Ovary (tissue), 10 donors: ENCODE measurements at places on chromosomes 5 and 9. TPM values are rescaled to one million over a fixed set of nuclear protein-coding genes. Genes with fewer than 3 reads are reported as not detected.
A peak's percentile ranks its signal among the peaks of the same experiment; 100 is the strongest.

DNA sequence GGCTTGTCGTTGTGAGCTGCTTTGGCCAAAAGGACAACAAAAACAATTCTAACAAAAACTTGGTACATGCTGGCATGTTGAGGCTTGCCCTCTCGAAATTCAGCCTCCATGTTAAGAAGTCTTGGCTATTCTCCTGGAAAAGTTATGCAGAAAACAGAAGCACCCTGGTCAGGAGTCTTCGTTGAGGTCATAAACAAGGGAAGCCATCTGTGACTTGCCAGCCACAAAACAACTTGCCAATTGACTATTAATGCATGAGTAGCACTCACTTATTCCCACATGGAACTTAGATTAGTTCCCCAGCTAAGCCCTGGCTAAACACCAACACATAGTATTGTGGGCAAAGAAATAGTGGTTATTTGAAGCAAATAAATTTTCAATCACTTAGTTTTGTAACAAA is 521.0 kb upstream of the CHD1 start:
- DNase-seq = no peak

GRCh38 chr5:149264439-149265067 is 7.1 kb upstream of the AFAP1L1 start:
- DNase-seq = no peak

Gene CNTNAP3B
- 4.5 TPM for total RNA-seq

Gene PHF24
- 0.20 TPM for total RNA-seq

Gene ZBTB26
- 6.0 TPM for total RNA-seq

- no peak for DNase-seq
Observed at GRCh38 chr9:120904061-120904977, 22.3 kb downstream of the TRAF1 start.

Gene C9orf78
- total RNA-seq = 37.0 TPM

Gene OSMR
- 21.9 TPM for total RNA-seq

Gene CKMT2
- 12.6 TPM for total RNA-seq

Gene DBH
- not detected for total RNA-seq

GRCh38 chr5:170427672-170428236 is 38.6 kb upstream of the KCNMB1 start:
- DNase-seq = no peak

DNA sequence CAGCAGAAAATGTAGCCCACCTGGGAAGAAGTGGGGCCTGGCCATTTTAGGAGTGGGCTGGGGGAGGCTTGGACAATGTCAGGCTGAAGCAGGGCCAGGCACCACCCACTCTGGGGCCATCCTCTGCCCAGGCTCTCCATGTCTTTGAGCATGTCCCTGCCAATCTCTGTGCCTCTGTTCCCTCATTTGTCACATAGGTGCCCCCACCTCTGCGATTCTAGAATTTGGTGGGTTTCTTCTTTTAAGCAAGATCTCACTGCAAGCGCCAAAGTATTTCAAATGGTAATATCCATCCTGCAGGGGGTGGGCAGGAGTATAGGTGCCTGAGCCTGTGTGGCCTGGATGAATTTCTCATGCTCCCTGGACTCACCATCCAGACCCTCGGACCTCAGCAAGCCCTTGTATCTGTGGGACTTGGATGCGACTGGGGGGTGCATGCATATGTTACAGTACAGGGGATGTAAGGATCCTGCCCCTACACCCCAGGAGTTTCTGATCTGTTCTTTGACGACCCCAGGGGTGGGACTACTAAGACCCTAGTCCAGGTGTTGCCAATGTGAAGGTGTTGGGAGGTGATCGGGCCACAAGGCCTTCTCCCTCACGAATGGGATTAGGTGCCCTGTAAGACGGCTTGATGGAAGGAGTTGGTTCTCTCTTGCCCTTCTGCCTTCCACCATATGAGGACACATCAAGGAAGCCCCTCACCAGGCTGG is 4.3 kb downstream of the CD74 start:
- DNase-seq = no peak

DNA sequence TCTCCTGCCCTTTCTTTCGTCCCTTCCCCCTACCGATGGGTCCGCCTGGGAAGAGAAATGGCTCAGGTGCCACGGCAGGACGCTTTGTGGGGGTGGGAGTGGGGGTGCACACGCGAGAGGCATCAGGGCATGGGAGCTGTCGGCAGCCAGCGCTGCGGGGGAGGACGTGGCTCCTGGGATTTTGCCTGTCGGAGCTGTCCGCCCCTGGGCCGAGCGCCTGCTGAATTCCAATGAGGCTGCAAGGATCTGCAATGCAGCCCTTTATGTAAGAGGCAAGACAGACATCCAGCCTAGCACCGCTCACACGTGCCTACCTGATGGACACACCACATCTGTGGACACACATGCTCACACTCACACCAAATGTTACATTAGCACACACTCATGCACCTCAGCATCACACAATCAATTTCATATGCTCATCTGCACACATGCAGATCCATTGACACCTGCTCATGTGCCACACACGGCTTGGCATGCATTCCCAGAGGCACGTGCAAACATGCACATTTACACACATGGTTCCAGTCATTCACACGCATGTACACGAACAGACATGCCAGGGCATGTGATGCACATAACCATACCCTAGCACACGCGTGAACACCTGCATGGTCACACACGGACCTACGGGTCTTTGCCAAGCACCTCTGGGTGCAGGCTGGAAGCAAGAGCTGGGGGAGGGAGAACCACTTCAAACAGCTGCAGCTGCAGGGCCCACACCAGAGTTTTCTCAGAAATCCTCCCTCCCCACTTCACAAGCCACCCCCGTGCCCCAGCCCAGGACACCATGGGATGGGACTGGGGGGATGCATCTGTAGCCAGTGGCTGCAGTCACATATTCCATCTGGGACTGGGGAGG is 1.4 kb downstream of the GRIN1 start:
- DNase-seq = no peak

- DNase-seq = peak; percentile 78
Observed at GRCh38 chr5:71757590-71758543, 38.8 kb downstream of the CARTPT start.

DNA sequence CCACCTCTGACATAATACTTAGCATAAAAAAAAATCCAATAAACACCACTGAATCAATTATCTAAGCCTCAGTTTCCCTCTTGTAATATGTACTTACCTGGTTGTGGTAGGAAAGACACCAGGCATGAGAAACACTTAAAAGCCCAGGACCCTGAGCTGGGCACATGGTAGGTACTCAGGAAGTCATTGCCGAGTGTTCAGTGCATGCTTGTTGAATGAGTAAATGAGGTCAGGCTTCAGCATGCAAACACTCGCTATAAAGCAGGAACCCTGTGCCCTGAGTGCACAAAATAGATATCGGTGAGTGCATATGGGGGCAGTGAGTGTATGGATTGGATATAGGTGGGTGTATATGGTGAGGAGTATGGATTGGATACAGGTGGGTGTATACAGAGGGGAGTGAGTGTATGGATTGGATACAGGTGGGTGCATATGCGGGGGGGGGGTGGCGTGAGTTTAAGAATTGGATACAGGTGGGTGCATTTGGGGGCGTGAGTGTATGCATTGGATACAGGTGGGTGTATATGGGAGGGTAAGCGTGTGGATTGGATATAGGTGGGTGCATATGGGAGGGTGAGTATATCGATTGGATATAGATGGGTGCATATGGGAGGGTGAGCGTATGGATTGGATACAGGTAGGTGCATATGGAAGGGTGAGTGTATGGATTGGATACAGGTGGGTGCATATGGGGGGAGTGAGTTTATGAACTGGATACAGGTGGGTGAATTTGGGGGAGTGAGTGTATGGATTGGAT is 194.3 kb upstream of the MSX2 start:
- DNase-seq = no peak

- no peak for DNase-seq
Observed at GRCh38 chr9:126205845-126206498, 120.7 kb upstream of the MVB12B start.

DNA sequence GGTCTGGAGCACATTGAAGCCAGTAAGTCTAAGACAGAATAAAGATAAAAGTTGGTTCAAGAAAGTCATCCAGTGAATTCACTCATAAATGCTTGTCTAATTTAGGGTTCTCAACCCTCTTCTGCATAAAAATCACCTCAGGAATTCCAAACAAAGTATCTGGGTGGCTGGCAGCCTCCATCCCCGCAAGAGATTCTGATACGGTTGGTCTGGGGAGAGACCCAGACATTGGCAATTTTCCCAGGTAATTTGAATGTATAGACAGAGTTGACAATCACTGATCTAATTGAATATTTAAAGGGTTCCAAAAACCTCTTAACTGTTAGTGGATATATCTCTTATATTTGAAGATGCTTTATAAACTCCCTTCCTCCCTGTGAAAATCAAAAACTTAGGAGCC is 14.9 kb downstream of the ADAMTSL1 start:
- no peak for DNase-seq

DNA sequence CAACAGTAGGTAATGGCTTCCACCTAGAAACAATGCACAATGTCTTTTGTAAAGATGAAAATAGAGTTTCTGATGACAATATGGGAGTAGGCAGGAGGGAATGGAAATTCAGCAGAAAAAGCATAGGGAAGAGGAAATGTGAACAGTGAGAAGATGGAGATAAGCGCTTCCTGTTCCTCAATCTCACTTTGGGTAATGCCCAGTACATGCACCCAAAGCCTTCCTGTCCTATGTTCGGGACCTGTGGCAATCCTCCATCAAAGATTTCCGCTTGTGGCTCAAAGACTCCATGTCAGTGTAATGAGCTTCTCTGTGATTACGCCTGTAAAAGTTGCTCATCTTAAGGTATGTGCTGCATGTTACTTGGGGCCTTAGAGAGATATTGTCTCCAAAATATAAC is 2.7 kb downstream of the UGT3A1 start:
- no peak for DNase-seq

Gene CANX
- 509 TPM for total RNA-seq

Gene N4BP3
- total RNA-seq = 1.1 TPM

Gene TMEFF1
- 0.74 TPM for total RNA-seq

GRCh38 chr5:137470111-137470920 is 28.8 kb downstream of the SPOCK1 start:
- DNase-seq = no peak

DNA sequence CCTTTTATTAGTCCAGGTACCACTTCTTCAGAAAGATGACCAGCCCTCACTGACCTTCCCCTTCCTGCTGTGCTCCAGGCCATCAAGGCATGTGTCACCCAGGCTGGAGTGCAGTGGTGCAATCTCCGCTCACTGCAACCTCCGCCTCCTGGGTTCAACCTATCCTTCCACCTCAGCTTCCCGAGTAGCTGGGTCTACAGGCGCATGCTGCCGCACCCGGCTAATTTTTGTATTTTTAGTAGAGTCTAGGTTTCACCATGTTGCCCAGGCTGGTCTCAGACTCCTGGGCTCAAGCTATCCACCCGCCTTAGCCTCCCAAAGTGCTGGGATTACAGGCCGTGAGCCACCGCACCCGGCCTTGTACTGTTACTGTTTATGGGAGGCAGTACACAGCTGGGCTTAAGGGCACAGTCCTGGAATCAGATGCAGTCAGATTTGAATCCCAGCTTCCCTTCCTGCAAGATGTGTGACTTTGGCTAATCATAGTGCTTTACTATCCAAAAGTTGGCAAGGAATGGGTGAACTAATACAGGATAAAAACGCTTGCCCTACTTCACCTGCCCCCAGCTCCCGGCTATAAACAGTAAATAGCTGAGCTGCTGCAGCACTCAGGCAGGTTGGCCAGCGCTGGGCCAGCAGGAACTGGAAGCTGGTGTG is 483 bp upstream of the EIF4EBP3 start:
- no peak for DNase-seq

Gene GABRA1
- not detected for total RNA-seq

DNA sequence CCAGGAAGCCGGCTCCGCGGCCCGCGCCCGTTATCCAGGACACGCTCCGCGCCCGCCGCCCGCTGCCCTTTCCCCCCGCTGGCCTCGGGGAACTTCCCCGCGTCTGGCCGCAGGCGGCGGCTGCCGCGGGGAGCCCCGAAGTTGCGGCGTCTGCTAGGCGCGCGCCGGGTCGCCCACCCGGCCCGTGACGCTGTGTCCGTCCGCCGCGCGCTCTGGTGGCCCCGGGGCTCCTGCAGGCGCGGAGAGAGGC is 621 bp upstream of the GCNT4 start:
- no peak for DNase-seq

DNA sequence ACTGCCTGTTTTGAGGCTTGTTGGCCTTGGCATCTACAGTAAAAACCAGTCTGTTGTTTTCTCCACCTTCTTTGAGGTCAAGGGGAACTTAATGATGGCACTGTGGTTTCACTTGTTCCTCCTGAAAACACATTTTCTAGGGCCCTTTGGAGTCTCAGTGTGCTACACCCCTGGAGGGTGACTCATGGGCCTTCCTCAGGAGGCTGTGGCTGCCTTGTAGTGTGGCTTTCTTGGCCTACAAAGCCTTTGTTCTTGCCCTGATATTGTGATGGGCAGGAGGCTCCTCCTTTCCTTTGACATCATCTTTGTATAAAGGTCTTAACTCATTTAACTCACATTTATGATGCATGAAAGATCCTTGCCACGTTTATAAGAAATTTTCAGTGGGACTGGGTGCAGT is 56.3 kb upstream of the GPBP1 start:
- no peak for DNase-seq
